CD4-positive, alpha-beta T cell treated with Interleukin-2 at 100 ng/mL for 4 hours (primary cell): ENCODE measurements at places on chromosomes 13 and 19.

GRCh38 chr13:63093907-63094469, 1678.3 kb upstream of the PCDH20 start:
- DNase-seq: no peak

GRCh38 chr13:109780845-109781383, 5.5 kb downstream of the IRS2 start:
- DNase-seq: no peak

- DNase-seq: no peak
Measured at GRCh38 chr13:40126306-40127085, 471.0 kb downstream of the COG6 start.

DNA sequence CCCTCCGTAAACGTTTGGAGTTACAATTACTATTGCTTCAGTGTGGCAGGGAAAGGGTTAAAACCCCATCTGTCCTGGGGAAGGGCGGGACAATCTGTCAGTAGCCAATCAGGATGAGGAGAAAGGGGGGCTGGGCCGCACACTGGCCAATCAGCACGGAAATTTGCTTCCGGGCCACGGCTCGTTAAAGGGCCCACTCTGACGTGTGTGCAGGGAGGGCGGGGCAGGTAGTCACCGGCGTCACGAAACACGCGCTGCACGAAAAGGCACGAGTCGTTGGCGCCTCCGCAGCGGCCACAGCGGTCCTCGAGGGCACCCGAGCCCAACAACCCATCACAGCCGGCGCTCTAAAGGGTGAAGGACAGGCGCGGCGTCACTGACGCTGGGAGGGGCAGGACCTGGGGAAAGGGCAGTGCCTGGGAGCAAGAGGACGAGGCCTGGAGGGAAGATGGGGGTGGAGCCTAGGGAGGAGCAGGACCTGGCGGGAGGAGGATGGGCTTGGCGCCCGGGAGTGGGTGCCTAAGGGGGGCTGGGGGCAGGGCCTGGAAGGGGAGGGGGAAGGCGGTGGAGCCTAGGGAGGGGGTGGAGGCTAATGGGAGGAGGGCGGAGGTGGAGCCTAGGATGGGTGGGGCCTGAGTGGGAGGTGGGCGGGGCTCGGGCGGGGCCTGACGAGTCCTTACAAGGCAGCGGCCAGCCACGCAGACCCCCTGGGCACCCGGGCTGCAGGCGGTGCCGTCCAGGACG, 4.9 kb downstream of the ADAMTSL5 start:
- peak; percentile 95 for DNase-seq

DNA sequence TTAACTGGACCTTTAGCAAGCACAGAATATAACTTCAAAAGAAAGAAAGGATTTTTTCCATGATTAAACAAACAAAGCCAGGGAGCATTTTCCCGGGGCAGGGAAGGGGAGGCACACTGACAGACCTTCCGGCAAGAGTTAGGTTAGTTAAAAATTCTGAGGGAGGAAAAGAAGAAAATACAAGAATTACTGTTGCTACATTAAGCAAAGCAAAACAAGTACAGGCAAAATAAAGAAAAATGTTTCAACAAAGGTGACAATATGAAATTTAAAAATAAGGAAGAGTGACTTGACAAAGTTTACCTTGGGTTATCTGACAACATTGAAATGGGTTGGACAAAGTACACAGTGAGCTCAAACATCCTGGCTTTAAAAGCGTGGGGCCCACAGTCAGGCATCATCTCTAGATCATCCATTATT, 51.5 kb downstream of the KLF12 start:
- DNase-seq: no peak

- DNase-seq: no peak
Measured at GRCh38 chr19:46189971-46190888, 39.3 kb upstream of the IGFL1 start.

DNA sequence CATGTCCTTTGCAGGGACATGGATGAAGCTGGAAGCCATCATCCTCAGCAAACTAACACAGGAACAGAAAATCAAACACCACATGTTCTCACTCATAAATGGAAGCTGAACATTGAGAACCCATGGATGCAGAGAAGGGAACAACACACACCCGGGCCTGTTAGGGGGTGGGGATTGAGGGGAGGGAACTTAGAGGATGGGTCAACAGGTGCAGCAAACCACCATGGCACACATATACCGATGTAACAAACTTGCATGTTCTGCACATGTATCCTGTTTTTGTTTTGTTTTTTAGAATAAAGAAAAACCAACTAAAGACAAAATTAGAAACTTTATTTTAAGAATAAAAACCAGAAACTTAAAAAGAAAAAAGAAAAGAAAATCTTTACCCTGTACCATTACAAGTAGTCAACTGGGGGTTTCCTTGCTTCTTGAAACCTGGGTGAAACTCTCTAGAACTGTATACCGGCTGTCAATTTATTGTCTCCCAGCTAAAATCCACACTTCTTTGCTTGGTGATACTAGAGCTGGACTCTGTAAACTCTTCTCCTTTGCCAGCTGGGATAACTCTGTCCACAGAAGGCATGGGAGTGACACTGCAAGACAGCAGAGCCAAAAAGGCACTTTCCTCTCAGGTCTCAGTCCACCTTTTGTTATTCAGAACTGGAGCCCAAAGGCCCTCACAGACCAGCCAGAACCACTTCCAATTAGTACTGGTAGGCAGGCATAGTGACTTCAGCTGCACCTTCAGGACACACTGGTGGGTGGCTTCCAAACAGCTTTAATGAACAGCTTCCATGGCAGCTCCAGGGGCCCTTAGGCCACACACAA, 9.0 kb downstream of the MICU2 start:
- DNase-seq: no peak
